ENCODE measurements at places on chromosomes 5 and 9. TPM values are rescaled to one million over a fixed set of nuclear protein-coding genes. Genes with fewer than 3 reads are reported as not detected.

Gene FCN1
- total RNA-seq: not detected

Gene QRFP
- not detected for total RNA-seq

DNA sequence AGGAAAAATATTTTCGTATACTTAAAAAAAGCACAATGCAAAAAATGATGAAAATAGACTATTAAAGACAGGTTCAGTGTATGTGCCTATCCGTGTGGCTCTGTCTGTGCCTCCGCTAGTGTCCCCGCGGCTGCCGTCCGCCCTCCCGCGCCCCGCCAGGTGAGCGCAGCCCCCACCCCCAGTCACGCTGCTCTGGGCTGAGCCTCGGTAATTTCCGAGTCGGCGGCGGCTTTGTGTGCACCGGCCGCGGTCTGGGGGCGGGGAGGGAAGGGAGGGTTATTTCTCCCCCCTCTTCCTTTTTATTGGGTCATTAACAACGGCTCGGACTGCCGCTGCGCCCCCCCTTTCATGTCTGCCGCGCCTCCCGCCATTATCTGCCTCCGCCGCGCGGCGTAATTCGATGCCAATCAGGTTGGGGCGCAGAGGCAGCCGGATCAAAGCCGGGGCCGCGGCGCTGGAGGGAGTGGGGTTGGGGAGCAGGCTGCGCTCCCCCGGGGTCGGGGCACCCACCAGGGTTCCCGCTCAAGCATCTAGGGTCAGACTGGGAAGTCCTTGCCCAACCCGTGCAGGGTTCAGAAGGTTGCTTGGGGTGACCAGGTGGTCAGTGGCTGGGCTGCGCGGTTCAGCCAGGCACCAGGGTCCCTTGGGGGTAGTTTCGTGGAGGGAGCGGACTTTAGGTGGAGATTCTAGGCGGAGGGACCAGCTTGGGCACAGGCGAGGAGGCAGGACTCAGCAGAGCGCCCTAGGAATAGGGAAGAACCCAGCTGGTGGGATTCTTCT is 39.5 kb upstream of the PSD2 start:
- H3K27me3 ChIP-seq: peaks cover 36% of the 10 kb centered on the region
- no peak overlapping the region for H3K4me3 ChIP-seq
- H3K4me1 ChIP-seq: no peaks in the 10 kb centered on the region
- H3K36me3 ChIP-seq: no peaks in the 10 kb centered on the region

Gene ADGRD2
- not detected for total RNA-seq

- H3K27me3 ChIP-seq: no peaks in the 10 kb centered on the region
- DNase-seq: no peak
- peak overlapping the region; percentile 94 for H3K27ac ChIP-seq
Observed at GRCh38 chr5:14145435-14146334, 2.5 kb downstream of the TRIO start.

Gene CCL28
- 0.95 TPM for total RNA-seq

DNA sequence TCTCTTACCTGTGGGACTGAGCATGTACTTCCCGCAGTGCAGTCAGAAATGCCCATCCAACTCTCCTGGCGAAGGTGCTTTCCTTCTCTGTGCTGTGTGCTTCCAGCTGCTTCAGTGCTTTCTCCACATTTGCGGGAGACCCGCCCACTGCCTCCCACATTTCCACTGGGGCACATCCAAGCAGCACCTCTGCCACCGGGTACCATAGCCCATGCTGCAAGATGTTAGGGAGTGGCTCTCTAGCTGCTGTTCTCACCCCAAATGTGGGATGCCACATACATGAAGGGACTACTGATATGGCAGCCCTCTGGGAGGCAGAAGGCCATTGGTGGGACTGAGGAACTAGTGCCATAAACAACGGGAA is 8.8 kb downstream of the DMAC1 start:
- no peaks in the 10 kb centered on the region for H3K27me3 ChIP-seq
- H3K36me3 ChIP-seq: no peaks in the 10 kb centered on the region
- H3K27ac ChIP-seq: no peak overlapping the region

Gene ZNF883
- total RNA-seq: not detected

Data from endothelial cell of umbilical vein (primary cell).